ENCODE measurements at places on chromosomes 13 and 19. TPM values are rescaled to one million over a fixed set of nuclear protein-coding genes. Genes with fewer than 3 reads are reported as not detected.

The GRIK5 gene
- polyA plus RNA-seq: 1.0 TPM

- DNase-seq: no peak
These were observed 937.9 kb downstream of the EFNB2 start for GRCh38 chr13:105597573-105597972.

- peak; percentile 25 for DNase-seq
These were observed 690 bp downstream of the KMT2B start for GRCh38 chr19:35718345-35719041.

The HCST gene
- polyA plus RNA-seq: not detected

The N4BP2L2 gene
- 14.8 TPM for polyA plus RNA-seq

GRCh38 chr19:1377176-1377964 lies 6.3 kb upstream of the NDUFS7 start:
- DNase-seq: no peak

GRCh38 chr13:36858290-36858689 lies 39.3 kb downstream of the RFXAP start:
- DNase-seq: peak; percentile 68

The EPSTI1 gene
- polyA plus RNA-seq: 0.77 TPM

- no peak for DNase-seq
These were observed 11.0 kb downstream of the KLHL26 start for GRCh38 chr19:18647807-18648206.
